ENCODE measurements at places on chromosomes 7 and 10. TPM values are rescaled to one million over a fixed set of nuclear protein-coding genes. Genes with fewer than 3 reads are reported as not detected.

DNA sequence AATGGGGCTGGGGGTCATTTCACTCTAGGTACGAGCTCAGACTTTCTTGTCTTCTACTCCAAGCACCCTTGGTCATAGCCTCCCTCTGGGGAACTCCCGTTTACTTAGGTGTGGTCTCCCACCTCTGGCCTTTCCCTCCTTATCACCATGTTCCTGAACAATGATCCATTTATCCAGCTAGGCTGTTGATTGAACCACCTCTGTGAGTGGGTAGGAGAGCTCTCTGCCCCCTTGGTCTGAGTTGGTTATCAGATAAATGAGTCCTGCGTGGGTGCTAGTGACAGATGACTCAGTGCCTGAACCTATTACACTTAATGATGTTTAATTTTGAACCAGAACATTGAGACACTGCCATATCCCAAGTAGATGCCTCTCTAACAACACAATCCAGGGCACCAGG, 9.4 kb downstream of the BLNK start:
- no peaks in the 10 kb centered on the region for H3K27me3 ChIP-seq
- no peak overlapping the region for H3K4me3 ChIP-seq
- H3K4me1 ChIP-seq, result peaks cover 29% of the 10 kb centered on the region
- no peaks in the 10 kb centered on the region for H3K36me3 ChIP-seq

DNA sequence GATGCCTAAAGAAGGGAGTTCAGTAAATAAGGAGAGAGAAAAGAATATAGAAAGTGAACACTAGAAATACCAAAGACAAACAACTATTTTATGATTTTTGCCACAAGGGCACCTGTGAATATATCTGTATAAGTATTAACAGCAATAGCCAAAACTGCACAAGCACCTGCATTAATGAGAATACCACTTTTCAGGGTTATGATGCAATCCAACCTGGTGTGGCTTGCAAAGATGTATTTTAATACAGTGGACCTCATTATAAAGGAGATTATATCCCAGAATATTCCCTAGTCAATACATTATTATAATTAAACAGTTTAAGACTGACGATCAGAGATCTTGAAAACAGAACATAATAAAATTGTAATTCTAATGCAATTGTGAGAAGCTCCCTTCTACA, 4.0 kb downstream of the BRAF start:
- no peaks in the 10 kb centered on the region for H3K36me3 ChIP-seq
- peaks cover 5% of the 10 kb centered on the region for H3K4me1 ChIP-seq
- no peaks in the 10 kb centered on the region for H3K27me3 ChIP-seq

DNA sequence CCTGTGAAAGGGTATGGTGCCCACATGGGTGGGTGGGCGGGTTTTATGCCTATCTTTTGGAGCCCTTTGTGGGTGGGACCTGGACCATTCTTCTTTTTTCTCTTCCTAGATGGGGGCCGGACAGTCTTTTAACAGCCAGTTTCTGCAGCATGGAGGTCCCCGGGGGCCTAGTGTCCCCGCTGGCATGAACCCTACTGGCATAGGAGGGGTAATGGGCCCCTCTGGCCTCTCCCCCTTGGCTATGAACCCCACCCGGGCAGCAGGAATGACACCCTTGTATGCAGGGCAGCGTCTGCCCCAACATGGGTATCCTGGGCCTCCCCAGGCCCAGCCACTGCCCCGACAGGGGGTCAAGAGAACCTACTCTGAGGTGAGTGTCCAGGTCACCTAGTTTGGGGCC, 9.1 kb downstream of the ZMIZ2 start:
- peaks cover 9% of the 10 kb centered on the region for H3K36me3 ChIP-seq
- no peaks in the 10 kb centered on the region for H3K4me1 ChIP-seq
- H3K4me3 ChIP-seq, result no peak overlapping the region
- H3K27ac ChIP-seq, result no peak overlapping the region

GRCh38 chr10:124736491-124737136, 7.6 kb downstream of the FAM53B start:
- DNase-seq, result peak; percentile 47
- peaks cover 64% of the 10 kb centered on the region for H3K4me1 ChIP-seq
- no peak overlapping the region for H3K4me3 ChIP-seq
- peak overlapping the region; percentile 36 for H3K27ac ChIP-seq
- H3K36me3 ChIP-seq, result no peaks in the 10 kb centered on the region
- H3K27me3 ChIP-seq, result no peaks in the 10 kb centered on the region

- H3K27me3 ChIP-seq, result no peaks in the 10 kb centered on the region
- H3K36me3 ChIP-seq, result no peaks in the 10 kb centered on the region
- H3K27ac ChIP-seq, result no peak overlapping the region
- no peak overlapping the region for H3K4me3 ChIP-seq
- DNase-seq, result no peak
- H3K4me1 ChIP-seq, result peaks cover 1% of the 10 kb centered on the region
These were observed 2.1 kb upstream of the JMJD1C start for GRCh38 chr10:63467841-63468240.

DNA sequence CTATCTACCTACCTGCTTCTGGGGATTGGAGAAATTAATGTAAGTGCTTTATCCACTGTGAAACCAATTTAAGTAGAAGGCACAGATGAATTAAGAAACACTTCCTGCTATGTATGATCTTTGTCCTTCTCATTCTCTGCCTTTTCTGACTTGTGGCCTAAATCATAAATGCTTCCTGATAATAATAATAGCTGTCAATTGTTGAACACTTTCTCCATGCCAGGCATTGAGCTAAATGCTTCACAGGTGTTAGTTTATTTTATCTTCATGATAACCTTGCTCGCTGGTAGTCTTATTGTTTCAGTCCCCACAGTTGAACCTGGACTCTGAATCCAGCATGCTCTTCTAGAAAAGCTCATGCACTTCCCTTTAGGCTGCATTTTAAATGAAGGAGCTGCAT, 75.4 kb downstream of the CHN2 start:
- H3K4me3 ChIP-seq, result no peak overlapping the region
- no peak overlapping the region for H3K27ac ChIP-seq
- no peaks in the 10 kb centered on the region for H3K36me3 ChIP-seq
- DNase-seq, result no peak
- no peaks in the 10 kb centered on the region for H3K27me3 ChIP-seq
- H3K4me1 ChIP-seq, result peaks cover 40% of the 10 kb centered on the region

- no peak overlapping the region for H3K27ac ChIP-seq
- no peak overlapping the region for H3K4me3 ChIP-seq
- H3K4me1 ChIP-seq, result no peaks in the 10 kb centered on the region
- H3K27me3 ChIP-seq, result no peaks in the 10 kb centered on the region
These were observed 124.8 kb upstream of the CCDC6 start for GRCh38 chr10:60031183-60031582.

GRCh38 chr10:86393862-86394455, 27.4 kb upstream of the GRID1 start:
- no peak overlapping the region for H3K4me3 ChIP-seq
- H3K36me3 ChIP-seq, result no peaks in the 10 kb centered on the region
- no peak for DNase-seq

DNA sequence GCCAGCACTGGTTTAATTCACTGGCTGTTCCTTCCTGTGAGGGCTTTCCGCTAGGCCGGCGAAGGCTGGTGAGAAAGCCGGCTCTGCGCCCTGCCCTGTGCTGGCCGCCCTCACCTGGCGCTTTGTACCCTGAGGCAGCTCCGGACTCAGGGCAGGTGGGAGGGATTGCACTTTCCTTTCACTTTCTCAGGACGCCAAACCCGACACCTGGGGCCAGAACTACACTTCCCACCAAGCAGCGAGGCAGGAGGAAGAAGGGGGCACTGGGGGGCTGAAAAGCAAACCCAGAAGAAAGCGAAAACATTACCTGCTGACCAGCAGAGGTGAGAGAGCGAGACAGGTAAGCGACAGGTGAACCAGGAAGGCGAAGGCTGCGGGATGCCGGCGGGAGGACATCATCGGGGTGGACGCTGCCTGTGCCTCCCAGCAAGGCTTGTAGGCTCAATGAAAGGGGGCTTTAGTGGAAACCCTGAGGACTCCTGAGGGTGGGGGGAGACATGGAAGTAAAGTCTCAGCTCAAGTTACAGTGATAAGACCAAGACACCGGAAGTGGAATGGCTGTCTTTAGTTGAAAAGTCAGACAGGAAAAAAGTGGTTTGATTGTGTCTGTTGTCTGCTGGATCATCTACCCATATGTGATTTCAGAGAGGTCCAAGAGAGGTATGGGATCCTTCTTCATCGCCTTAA, at the start of gene RAB19:
Gene RAB19 (plus strand): TSS at position 181 of the 687 bp plus-strand sequence. CDS start 3,589 bp downstream, outside the sequence.
- peak within 1 kb of the TSS; percentile 41 for H3K27ac ChIP-seq
- H3K4me1 ChIP-seq, result peaks cover 7% of the 10 kb centered on the region
- no peaks in the 10 kb centered on the region for H3K36me3 ChIP-seq
- DNase-seq, result no peak
- peak within 1 kb of the TSS; percentile 95 for H3K4me3 ChIP-seq

DNA sequence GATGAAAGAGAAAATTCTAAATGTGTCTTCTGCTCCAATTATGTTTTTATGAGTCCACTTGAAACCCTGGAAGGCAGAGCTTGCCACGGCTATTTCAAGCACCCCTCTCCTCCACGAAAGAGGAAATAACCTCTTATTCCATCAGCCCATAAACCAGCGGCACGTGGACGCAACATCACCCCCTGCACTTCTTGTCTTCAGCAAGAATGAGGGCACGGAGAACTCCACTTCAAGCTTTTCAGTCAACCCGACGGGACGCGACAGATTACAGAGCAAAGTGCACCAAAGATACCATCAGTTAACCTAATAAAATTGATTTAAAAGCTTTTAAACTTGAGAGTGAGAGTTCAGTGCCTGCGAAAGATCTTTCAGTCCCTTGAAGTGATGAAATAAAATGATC, 406.3 kb downstream of the GALNT17 start:
- H3K27ac ChIP-seq, result no peak overlapping the region
- no peaks in the 10 kb centered on the region for H3K36me3 ChIP-seq
- no peak for DNase-seq
- H3K4me1 ChIP-seq, result no peaks in the 10 kb centered on the region
- no peak overlapping the region for H3K4me3 ChIP-seq
- no peaks in the 10 kb centered on the region for H3K27me3 ChIP-seq

DNA sequence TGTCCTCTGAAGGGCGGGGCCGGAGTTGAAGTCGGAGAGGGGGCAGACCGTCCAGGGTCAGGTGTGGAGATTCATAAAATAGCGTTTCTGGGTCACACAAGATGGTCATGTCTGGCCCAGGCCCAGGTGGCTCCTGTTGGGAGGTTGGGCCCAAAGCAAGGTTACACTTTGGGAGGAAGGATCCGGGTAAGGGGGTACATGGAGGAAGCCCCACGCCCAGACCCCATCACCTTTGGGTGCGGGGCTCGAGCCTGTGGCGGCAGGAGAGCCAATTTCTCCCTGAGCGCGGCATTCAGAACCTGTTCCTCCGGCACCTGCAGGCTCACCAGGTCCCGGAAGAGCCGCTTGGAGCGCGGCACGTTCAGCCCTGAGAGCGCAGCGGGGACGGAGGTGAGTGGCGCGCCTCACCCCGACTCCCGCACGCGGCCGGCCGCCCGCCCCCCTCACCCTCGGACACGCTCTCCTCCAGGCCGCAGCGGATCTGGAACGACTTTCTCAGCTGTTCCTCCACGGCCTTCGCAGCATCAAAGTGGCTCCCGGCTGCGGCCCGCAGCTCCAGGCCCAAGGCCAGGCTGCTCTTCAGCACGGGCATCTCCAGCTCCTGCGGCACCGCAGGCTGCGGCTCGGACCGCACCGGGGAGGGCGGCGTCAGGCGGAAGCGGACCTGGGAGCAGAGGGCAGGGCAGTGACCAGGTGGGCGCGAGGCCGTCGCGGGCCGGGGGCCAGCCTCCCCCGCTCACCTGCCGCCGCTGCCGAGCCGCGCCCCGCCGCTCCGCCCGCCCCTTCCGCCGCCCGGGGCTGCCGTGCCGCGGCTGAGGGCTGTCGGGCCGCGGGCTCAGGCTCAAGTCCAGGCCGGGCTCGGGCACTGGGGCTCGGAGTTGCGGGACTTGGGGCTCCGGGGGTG, 644 bp downstream of the PPP1R35 start:
- H3K4me3 ChIP-seq, result peak overlapping the region; percentile 84
- DNase-seq, result peak; percentile 59
- peaks cover 20% of the 10 kb centered on the region for H3K4me1 ChIP-seq
- H3K27ac ChIP-seq, result peak overlapping the region; percentile 90
- peaks cover 7% of the 10 kb centered on the region for H3K36me3 ChIP-seq

DNA sequence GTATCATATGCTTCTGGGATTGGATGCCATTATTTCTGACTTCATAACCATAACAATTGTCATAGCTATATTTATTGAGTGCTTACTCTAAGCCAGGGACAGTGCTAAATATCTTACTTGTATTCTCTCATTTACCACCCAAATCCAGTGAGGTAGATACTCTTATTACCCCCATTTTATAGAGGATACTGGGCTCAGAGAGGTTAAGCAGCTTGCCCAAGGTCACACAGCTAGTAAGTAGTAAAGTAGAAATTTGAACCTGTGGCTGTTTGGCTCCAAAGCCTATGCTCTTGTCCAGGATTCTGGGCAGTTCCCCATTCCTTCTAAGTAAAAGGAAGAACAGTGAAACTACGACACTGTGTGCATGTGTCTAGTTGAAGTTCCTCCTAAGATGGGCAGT, 56.5 kb downstream of the COL13A1 start:
- H3K27ac ChIP-seq, result no peak overlapping the region
- no peaks in the 10 kb centered on the region for H3K27me3 ChIP-seq
- no peaks in the 10 kb centered on the region for H3K36me3 ChIP-seq
- no peak for DNase-seq

- no peak overlapping the region for H3K4me3 ChIP-seq
- no peaks in the 10 kb centered on the region for H3K36me3 ChIP-seq
These were observed 2.2 kb downstream of the SMARCD3 start for GRCh38 chr7:151246102-151246850.

DNA sequence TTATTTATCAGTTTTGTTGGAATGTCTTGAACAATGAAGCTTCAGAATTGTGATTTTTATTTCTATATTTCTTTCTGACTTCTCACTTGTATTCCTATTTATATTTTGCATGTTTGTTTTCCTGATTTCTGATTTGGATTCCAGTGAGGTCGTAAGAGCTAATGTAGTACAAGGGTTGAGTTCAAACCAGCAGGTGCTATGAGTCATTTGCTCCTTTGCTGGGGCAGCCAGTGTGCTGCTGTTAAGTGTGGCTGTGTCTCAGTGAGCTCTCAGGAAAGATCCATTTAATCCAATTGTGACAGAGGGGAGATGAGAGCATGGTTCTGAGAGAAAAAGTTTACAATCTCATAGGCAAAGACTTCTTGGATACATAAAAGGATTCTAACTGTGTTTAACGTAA, 48.6 kb downstream of the MCU start:
- DNase-seq, result no peak
- no peak overlapping the region for H3K4me3 ChIP-seq
- no peaks in the 10 kb centered on the region for H3K27me3 ChIP-seq
- H3K27ac ChIP-seq, result no peak overlapping the region
- H3K4me1 ChIP-seq, result peaks cover 3% of the 10 kb centered on the region

- DNase-seq, result no peak
- no peaks in the 10 kb centered on the region for H3K4me1 ChIP-seq
- no peak overlapping the region for H3K4me3 ChIP-seq
- H3K36me3 ChIP-seq, result peaks cover 7% of the 10 kb centered on the region
- H3K27ac ChIP-seq, result no peak overlapping the region
These were observed 41.5 kb upstream of the ANAPC16 start for GRCh38 chr10:72174297-72174662.

GRCh38 chr10:132163278-132163765, 23.4 kb upstream of the DPYSL4 start:
- no peak overlapping the region for H3K27ac ChIP-seq
- H3K4me1 ChIP-seq, result peaks cover 7% of the 10 kb centered on the region
- no peaks in the 10 kb centered on the region for H3K36me3 ChIP-seq
- DNase-seq, result no peak
- no peak overlapping the region for H3K4me3 ChIP-seq

FEZF1 gene
- not detected for total RNA-seq

OR2A5 gene
- total RNA-seq, result 0.28 TPM

MMD2 gene
- total RNA-seq, result not detected

STOX1 gene
- 0.33 TPM for total RNA-seq

Measured in liver (tissue), 10 donors.